ENCODE measurements at places on chromosomes 1 and 21.

DNA sequence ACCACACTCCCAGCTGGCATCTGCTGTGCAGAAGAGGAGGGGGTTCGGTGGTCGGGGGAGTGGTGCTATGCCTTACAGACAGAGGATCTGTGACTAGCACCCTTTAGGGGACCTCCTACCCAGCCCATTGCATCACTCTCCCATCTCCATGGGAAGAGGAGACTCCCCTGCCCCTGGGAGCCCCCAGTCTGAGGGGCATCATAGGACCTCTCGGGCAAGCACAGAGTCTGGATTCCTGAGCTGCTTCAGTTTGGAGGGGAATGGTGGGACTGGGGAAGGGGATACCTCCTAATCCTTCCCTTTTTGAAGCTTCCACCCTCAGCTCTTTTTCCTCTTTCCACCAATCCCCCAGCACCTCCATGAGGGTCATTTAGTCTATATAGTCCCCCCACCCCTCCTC is 1.4 kb downstream of the INSRR start:
- DNase-seq: no peak

DNA sequence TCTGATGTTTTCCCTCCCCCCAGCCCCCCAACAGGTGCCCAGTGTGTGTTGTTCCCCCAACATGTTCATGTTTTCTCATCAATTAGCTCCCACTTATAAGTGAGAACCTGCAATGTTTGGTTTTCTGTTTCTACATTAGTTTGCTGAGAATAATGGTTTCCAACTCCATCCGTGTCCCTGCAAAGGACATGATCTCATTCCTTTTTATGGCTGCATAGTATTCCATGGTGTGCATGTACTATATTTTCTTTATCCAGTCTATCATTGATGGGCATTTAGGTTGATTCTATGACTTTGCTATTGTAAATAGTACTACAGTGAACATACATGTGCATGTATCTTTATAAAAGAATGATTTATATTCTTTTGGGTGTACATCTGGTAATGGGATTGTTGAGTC is 24.6 kb downstream of the ZNF678 start:
- no peak for DNase-seq

DNA sequence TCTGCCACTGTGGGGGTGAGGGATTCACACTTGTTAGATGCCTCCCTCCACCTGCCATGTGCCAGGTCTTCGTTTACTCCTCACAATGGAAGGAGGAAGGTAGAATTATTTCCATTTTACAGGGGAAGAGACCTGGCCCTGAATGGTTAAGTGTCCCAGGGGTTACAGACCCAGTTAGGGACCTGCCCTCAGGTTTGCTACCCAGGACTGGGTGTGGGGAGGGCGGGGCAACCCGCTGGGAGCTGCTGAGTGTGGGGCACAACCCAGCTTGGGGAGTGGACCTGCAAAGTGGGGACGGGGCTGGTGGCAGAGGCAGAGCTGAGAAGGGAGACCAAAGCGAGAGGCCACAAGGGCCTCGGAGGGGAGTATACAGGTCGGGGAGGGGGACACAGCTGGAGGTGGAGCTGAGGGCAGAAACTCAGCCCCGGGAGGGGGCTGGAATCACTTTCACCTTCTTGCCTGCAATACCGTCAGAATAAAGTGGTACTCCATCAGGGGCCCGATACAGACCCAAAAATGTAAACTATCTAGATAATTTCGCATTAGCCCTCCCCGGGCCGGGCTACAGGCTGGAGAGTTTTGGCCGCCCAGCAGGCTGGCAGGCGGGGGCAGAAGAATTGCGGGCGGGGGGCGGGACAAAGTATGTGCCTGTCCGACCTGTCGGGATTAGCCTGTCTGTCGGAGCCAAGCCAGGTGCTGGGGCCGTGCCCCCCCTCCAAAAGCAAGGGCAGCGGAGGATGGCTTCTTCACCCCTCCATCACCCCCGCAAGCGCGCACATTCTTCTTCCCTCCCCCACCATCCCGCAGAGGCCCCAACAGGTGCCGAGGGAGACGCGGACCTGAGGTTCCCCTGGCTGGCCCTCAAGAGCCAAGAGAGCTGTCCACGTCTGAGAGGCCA is 1.4 kb downstream of the RSPO1 start:
- DNase-seq: no peak

GRCh38 chr21:42670884-42671283 is 17.5 kb downstream of the PDE9A start:
- DNase-seq: no peak

DNA sequence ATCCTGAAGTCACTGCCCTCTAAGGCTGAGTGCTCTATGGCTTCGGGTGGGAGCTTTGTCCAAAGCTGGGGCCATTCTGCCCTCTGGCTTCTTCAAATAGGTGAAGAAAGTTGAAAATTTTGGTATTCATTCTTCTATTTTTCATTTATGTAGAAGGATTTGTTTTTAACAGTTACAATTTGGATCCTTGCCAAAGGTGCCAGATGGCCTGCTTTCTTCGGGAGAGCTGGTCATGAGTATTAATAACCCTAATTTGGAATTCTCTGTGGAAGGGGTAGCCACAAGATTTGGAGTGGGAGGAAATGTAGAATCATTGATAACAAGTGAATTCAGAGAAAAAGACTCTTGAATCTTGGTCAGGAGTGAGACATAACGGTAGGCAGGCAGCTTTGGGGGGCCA is 370.4 kb upstream of the ST6GALNAC5 start:
- no peak for DNase-seq

DNA sequence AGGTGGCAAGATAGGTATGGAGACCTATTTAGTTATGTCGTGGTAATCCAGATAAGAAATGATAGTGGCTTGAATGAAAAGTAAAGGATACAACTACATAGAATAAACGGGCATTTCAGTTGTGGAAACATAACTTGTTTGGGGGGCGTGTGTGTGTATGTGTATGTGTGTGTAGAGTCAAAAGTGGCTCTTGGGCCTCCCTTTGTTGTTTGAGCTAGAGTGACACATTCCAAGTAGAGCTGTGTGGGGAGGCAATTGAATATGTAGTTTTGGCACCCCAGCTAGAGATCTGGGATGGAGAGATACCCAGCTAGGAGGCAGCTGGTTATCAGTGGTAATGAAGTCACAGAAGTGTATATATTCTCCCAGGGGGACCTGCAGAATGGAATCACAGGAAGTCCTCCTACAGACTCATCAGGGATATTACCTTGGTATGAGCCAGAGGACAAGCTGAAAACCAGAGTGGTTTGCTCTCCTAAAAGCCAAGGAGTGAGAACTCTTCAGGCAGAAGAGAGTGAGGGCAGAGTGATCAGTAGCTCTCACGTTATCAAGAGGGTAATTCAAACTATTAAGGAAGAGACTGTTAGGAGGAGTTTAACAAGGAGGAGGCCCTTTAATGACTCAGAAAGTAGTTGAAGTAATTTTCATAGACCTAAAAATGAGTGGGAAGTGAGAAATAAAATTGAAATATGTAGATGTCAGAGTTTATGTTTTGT is 5.1 kb downstream of the CR1L start:
- DNase-seq: no peak

- no peak for DNase-seq
These were observed 73.3 kb downstream of the ARHGEF10L start for GRCh38 chr1:17612831-17613230.

DNA sequence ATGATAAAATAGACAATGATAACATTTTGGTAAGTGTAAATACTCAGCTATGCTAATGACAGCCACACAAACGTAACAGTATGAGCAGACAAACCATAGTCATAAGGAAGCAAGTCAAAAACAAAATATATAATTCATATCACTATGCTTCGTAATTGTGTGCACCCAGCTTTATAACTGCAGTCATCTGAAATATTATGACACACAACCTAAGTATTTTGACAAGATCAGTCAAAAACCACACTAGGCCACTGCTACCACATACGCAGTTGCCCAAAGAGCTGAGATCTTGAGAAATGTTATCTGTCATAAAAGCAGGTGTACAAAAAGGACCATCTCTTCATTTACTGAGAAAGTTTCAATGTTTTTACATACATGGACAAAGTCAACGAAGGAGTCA is 26.0 kb downstream of the RNASEL start:
- DNase-seq: no peak

DNA sequence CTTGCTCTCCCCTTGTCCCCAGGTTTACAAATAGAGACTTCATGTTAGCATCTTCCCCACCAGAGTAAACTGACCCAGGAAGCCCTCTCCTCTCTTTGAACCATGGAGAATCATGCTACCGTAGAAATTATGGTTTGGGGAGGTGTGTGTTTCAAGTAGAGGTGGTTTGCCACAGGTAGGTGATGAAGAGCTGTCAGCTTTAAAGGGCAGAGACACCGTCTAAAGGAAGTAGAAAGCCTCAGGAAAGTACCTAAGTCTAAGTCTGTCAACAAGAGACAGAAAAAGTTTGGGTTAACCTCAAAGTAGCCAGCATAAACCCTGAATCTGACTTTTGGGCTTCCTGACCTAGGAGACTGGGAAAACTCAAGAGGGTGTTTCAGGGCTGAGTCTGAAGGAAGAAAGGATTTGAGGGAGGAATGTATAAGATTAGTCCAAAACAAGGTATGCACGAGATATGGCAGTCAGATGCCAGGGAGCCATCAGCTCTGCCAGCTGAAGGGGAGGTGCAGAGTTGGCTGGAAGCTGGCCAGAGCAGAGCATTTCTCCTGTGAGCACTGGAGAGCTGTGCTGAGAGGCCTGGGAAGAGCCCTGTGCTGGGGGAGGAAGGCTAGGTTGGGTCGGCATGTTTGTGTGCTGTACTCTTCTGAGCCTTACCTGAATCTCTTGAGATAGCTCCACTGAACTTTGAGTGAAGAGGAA is 14.3 kb downstream of the ADAMTSL4 start:
- DNase-seq: no peak

DNA sequence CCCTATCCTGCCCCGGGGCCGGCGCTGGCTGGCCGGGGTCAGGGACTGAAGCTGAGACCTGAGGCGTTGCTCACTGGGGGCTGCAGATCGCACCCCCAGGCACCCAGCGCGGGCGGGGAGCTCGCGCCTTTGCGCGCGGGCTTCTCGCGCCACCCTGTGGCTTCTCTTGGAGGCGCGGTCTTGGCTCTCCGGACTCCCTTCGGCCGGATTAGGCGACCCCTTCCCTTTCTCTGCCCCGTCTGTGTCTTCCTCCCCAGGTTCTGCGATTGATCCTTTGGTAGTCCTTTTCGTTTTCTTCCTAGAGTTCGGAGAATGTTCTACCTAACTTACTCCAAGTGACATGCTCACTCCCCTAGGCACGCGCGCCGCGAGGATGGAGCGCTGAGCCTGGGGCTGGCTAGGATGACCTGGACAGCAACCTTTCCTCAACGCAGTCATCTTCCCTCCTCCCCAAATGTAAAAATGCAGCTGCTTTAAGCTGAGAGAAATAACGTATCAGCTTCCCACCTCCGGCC is 495 bp upstream of the NTRK1 start:
- no peak for DNase-seq

DNA sequence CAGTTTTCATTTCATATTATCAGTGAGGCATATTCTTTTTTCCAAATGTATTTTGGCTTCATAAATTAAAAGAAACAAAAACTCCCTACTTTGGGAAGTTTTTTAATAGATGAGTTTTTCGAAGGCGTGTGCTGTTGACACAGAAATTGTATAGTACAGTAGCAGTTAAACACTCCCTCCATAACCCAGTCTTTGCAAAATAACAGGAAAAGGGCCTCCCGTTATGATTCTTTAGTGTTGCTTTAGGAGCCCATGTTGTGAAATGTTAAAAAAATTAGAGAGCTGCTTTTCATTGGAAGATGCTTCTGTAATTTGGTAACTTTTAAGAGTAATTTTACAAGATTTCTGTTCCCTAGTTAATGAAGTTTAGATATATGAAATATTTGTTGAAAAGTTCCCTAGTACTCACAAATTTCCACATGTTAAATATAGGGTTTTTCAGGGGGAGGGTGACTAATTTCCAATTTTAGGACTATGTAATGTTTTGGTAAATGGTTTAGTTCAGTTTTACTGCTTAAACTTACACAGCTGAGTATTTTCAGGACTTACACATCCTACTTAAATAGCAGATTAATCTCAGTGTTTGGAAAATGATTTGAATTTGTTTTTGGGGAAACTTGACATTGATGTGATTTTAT is 2.0 kb downstream of the CAMSAP2 start:
- no peak for DNase-seq

- DNase-seq: no peak
These were observed 909.1 kb downstream of the NCAM2 start for GRCh38 chr21:21907271-21907670.

DNA sequence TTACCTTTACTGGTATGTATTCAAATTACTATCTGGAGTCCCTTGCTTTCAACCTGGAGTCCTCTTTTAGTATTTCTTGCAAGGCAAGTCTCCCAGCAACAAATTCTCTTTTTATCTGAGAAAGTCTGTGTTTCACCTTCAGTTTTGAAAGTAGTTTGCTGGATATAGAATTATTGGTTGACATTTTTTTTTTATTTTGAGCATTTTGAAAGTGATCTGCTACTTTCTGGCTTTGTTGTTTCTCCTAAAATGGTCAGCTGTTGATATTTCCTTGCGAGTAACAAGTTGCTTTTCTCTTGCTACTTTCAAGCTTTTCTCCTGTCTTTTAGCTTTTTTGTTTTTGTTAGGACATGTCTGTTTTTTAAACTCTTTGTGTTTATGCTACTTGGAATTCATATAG is 126.1 kb downstream of the TRIM33 start:
- no peak for DNase-seq

- no peak for DNase-seq
These were observed 9.5 kb downstream of the TRAF5 start for GRCh38 chr1:211336161-211336560.

DNA sequence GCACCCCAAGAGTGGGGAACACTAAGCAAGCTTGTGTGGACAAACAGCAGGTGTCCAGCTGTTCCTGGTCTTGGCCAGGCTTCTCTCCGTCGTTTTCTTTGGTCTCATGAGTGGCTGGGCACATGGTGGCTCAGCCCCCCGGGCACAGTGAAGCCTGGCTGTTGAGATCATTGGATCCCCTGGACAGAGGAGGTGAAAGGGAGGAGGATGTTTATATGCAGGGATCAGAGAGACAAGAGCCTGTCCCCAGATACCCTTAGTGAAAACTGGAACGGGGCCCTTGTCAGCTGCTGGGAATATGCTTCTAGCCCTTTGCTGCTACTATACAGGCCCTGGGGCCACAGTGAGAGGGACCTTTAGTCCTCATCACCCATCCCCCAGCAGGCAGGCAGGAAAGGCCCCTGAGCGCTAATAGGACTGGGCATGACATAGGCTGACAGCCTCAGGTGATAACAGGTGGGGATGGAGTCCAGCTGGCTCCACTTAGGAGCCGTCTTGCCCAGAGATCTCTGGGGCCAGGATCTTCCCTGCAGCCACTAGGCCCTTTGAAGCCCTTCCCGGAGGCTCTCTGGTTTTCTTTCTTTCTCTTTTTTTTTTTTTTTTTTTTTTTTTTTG is 16.4 kb downstream of the EPHA8 start:
- DNase-seq: no peak

GRCh38 chr1:96474985-96475743 is 246.4 kb upstream of the PTBP2 start:
- no peak for DNase-seq

DNA sequence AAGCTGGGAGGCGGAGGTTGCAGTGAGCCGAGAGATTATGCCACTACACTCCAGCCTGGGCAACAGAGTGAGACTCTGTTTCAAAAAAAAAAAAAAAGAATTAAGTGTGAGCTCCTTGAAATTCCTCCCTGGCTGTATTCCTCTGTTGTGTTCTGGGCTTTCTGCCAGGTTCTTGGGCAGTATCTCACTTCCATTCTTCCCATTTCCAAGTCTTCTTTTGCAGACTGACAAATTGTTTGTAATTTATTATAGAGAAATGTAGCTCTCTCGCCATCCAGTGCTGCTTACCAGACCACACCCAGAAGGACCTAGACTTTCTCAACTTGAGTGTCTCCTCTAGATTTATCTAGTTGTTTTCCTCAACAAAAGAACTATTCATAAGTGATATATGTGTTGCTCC is 105.0 kb upstream of the ADGRL2 start:
- DNase-seq: no peak
